Naive thymus-derived CD4-positive, alpha-beta T cell (primary cell): ENCODE measurements at places on chromosomes 2 and 18.

GRCh38 chr2:70887208-70887549 is 48.5 kb upstream of the ATP6V1B1 start:
- no peak for DNase-seq

DNA sequence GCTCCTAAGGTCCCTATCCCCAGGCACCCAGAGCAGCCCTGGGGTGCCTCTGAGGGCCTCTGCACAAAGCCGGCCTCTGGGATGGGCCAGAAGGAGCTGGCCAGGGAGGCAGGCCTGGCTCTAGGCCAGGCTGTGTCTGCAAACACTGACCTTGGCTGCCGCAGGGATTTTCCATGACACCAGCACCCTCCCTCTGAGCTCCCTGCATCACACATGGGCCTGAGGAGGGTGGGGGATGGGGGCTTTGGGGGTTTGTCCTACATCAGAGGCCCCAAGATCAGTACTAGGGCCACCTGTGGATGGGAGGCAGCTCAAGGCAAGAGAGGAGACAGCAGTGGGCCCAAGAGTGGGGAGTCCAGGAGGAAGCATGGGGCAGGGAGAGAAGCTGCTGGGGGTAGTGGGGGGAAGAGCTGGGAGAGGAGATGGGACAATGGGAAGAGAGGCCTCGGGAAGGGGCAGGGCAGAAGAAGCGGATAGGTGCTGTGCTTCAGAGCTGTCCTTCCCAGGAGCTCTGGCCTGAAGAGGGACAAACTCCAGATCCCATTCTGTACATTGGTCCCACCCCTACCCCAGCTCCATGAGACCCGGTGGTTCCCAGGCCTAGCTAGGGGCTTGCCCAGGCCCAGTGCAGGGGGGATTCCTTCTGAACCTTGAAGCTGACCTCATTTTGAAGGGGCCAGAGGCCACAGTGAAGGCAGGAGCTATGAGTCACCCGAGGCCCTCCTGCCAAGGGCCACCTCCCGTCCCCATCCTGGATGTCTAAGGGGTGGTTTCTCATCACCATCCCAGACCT is 28.0 kb downstream of the KCNK3 start:
- DNase-seq = no peak

DNA sequence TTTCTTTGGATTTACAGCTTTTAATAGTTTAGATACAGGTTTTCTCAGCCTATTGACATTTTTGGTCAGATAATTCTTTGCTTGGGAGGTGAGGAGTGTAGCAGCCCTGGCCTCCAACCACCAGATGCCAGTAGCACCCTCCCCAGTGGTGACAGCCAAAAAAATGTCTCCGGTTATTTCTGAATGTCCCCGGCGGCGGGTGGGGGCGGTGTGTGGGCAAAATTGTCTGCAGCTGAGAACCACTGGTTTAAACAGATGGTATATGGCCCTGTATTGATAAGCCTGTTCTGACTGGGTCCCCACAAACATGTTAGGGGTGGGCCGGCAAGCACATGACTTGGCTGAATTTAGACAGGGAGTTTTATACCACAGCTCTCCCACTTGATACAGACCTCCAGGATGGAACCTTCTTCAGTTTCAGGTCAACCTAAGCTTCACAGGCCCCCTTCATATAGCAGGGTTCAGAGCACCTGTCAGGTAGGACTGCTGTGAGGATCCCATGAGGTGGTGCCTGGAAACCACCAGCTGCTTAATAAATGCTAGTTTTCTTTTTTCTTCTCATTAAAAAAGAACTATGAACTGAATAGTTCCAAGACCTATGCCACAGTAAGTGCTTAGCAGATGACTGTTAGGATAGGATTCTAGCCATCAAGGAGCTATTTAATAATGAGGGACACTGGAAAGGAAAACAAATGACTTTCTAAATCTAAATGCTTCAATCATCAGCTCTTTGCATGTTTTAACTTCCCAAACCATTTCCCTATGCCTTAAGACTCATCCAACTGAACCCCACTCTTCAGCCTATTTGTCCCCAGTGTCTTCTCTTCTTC is 18.1 kb downstream of the LPIN2 start:
- peak; percentile 80 for DNase-seq

DNA sequence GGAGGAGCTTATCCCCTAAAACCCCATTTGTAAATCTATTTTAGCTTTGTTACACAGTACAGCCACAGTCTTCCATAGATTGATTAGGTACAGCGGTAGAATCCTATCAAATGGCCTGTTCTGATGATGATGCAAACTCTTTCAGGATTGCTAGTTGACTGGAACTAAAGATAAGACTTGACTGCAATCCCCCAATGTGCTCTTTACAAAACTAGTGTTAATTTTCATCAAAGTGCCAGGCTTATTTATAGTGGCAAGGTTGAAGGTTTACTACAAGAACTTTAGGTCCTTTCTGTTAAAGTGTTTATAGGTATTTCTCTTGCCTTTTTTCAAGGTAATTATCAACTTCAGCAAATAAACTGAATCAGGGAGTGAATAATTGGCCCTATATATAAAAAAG is 9.0 kb upstream of the OTX1 start:
- DNase-seq = no peak

DNA sequence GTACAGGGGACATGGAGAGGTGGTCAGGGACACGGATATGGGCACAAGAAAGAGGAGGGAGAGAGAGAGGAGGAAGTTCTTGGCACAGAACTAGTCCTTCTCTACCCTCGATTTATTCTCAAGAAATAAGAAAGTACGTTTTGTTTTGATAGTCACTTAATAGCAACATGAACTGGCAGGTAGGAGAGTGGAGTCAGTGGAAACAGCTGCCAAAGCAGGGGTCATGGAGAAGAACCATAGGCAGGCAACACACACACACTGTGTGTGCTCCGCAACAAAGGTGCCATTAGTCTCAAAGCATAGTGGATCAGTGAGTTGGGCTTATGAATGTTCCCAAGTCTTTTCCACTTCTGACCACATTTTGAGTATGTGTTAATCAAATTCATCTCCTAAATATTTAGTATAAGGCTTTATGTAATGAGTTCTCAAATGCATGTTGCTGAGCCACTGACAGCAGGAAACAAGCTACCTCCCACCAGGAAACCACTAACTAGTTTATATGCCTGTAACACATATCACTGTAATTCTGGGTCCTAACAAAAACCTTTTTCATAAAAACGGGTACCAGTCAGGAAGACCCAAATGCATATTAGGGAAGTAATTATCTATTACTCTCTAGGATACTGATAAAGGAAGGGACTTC is 41.1 kb downstream of the IWS1 start:
- DNase-seq = peak; percentile 7

DNA sequence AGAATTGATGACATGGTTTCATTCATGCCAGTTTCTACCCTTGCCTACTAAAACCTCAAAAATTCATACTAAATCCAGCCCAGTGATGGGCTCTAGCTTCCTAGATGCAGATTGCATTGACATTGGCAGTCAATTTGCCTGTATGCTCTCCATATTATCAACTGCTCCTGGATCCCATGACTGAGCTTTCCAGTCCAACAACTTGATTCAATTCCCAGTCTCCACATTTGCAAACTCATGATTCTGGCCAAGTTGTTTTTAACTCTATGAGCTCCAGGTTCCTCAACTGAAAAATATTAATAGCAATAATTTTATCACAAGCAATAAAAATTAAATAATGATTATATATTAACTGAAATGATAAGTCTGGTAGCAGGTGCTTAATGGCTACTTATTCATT is 51.0 kb upstream of the DSC1 start:
- DNase-seq = no peak
